ENCODE measurements at places on chromosomes 5 and 9.

DNA sequence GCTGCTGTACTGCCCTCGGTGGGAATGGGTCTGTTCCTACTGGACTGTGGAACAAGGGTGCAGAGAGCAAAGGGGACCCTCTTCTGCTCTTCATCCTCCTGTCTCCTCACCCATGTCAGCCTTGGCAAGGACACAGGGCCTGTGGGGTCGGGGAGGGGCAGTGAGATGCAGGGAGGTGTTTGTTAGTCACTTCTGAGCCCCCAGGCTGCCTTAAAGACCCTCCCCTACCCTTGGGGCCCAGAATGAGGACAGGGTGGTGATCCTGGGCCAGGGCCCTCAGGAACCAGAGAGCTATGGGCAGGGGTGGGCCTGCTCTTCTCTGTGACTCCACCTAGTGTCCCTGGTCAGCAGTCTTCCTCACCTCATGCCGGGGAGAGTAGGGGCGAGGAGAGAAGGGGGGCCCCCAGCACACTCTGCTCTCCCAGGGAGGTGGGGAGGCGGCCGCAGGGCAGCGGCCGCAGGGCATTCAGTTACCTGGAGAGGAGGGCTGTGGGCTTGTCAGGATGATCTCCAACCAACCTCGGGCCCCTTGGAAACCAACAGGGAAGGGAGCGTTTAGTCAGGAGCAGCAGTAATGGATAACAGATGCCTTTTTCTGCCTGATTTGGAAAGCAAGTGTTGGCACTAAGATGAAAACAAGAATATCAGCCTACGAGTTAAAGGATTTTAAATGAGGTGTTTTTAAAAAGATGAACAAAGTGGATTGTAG, 62.0 kb upstream of the GARNL3 start:
- DNase-seq = no peak

DNA sequence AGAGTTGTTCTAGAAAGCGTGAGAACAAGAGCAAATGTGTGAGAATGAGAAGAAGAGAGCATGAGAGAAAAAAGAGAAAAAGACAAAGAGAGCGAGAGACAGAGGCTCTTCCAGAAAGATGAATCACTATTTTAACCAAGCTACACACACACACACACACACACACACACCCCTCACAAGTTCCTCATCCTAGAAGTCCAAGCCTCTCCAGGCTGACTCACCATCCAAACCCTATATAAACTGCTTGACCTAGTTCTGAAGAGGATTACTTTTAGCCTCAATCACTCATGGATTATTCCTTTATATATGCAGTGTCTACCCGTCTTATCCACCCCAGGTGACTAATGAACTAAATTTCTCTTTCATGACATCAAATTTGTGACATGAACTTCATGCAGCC, 37.6 kb downstream of the C9orf57 start:
- peak; percentile 91 for DNase-seq

DNA sequence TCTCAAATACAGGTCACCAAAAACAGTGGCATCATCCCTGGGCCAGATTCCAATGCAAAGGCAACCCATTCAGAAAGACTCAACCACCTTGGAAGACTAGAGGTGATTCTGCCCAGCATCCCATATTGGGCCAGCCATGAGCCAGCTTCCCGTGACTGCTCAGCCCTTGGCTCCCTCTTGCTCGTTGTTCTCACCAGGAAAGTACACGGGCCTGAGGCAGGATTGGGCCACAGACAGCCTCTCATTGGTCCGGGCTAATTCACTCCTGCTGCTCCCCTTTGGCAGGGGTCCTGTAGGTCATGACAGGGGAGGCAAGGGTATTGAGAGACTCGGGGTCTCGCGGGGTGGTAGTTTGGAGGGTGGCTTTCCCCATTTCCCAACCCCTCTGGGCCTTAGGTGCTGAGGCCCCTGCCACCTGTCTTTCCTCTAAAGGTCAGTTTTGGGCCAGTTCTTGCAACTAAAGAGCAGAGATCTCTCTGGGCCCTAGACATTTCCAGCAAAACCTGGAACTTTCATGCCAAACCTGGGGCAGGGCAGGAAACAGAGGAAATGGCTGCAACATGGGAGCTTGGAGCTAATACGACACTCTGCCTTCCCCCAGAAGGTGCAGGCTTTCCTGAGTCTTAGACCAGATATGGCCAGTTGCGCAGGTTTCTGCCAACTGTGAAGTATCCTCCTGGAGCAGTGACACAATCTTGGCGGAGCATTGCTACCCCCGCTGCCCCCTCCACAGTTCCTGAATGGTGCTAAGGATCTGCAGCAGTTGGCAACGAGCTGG, 22.0 kb upstream of the FGFR4 start:
- no peak for DNase-seq

DNA sequence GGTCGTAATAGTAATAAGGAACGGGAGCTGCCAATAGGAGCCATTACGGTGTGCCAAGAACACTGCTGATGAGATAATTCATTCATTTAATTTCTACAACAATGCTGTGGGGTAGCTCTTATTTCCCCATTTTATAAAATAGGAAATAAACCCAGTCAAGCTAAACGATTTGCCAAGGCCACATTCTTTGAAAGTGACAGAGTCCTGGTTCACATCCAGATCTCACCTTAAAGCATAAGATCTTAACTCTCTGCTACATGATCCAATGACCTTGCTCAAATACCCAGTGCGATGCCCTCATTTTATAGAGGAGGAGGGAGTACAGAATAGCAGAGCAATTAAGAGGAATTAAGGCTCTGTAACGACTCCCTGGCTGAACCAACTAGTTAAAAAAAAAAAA, 5.0 kb downstream of the PDE6A start:
- no peak for DNase-seq

DNA sequence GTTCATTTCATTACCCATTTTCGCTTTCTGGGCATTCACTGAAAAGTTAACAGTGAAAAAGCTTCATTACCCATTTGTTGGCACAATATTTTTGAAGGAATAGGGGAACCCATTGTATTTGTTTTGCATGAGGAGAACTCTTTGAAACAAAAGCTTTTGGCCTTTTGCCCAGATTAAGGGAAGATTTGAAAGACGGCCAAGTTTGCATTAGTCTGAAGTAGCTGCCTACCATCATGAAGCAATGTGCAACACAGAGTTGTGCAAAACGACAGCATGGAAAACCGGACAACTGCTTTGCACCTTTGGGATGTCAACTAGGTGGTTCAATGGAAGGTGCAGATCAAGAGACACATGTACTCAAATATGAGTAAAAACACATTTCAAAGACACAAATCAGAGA, 84.9 kb downstream of the TRPM3 start:
- no peak for DNase-seq

DNA sequence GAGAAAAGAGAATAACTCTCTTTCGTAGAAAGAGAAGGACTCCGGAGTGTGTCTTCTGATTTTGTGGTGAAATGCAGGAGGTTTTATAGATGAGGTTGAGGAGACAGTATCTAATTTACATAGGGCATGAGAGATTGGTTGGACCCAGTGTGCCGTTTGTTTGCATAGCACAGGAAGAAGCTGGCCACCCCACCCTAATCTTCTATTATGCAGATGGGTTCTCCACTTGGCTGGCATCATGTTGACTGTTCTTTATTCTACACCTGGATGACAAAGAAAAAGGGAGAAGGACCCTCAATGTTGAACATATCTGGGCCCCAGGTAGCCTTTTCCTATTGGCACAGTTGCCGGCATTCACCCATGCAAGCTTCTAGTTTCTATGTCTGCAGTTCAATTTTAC, 23.2 kb upstream of the MINAR2 start:
- DNase-seq = no peak

DNA sequence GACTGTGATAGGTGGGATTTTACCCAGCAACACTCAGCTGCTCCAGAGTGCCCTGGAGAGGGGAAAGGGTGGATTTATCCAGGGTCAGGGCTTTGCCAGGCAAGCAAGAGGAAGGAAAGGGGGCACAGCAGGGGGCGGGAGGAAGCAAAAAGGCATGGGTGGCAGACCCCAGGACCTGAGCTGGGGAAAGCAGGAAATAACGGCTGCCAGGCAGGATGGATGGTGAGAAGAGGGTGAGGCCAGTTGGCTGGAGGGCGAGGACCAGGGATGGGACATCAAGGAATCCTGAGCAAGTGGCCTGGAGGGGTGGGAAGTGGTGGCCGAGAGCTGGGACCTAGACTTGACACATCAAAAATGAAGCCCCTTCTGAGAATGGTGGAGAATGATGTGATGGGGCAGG, 64.2 kb downstream of the DUSP1 start:
- DNase-seq = no peak

GRCh38 chr5:90135779-90136378, 273.7 kb downstream of the CETN3 start:
- DNase-seq = no peak

DNA sequence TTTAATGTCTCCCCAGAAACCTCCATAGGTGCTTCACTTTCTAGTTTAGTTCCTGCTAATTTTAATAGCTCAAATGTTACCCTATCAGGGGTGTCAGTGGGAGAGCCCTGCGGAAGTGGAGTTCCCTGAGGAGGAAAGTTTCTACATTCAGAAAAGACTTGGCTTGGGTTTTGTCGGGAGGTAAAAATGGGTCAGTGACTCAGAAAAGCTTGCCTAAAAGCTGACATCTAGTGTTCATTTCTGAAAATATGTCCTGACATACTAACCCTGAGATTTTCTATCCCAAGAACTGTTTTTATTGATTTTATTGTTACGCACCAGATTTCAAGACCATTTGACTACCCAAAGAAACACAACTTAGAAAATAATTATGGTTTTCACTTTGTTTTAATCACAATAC, 40.9 kb upstream of the GLDC start:
- DNase-seq = peak; percentile 10

DNA sequence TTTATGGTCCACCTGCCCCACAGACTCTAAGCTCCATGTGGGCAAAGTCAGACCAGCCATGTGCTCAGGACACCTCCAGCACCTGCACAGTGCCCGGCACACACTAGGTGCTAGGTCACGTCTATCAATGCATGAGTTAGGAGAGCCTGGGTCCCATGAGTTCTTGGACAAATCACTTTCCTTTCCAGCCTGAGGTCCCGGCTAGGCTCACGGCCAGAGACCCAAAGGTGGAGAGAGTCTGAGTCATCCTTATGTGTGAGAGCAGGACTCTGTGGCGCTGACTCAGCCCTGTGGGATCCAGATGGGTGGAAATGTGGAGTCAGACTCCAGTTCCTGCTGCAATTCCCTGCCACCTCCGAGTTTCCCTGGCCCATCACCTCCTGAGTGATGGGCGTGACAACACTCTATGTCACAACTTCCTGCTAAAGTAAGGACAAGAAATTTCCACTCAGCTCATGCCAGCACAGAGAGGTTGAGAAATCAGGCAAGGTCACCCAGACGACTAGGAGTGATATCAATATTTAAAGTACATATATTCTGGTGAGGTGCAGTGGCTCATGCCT, 2.5 kb upstream of the ST6GALNAC4 start:
- DNase-seq = peak; percentile 96

GRCh38 chr5:102819634-102820033, 64.5 kb downstream of the PAM start:
- DNase-seq = no peak

DNA sequence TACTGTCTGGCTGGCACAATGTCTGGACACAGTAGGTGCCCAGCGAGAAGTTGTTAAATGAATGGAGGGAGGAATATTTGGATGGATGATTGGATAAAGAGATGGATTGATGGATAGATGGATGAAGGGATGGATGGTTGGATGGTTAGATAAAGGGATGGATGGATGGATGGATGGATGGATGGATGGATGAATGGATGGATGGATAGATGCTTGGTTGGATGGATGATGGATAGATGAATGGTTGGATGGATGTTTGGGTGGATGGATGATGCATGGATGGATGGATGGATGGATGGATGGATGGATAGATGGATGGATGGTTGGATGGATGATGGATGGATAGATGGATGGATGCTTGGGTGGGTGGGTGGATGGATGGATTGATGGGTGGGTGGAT, 90.4 kb downstream of the UBE2QL1 start:
- no peak for DNase-seq

DNA sequence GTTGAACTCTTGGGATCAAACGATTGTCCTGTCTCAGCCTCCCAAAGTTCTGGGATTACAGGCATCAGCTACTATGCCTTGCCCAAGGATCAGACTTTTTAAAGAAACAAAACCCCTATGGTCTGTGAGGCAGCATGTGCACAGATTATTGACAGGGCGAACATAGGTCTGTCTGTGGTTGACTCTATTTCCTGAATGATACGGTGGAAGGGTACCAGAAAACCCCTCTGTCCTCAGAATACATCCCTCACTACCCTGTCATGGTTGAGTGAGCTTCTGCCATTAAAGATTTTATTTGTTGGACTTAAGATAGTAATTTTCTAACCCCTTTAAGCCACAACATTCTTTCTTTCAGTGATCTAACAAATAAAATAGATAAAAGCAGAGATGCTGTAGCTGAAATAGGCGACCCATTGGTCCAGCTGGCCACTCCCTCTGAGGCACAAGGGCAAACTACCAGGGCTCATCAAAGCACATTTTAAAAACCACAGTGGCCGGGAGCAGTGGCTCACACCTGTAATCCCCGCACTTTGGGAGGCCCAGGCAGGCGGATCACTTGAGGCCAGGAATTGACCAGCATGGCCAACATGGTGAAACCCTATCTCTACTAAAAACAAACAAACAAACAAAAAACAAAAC, 84.9 kb upstream of the ANKRD55 start:
- DNase-seq = no peak

DNA sequence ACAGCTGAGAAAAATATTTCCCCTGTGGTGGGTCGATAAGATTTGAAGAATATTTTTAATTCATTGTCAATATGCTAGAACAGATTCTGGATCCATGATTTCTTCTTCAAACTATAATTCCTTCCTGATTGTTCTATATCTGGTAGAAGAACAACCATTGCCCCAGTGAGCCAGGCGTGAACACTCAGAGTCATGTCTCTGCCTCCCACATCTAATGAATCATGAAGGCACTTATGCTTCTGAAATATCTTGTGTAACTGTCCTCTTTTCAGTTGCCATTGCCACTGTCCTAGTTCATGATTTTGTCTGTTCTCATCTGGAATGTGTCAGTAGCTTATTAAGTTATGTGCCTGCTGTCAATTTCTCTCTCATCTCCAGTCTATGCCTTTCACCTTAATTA, 40.0 kb downstream of the GABRG2 start:
- peak; percentile 18 for DNase-seq

- DNase-seq = no peak
Measured at GRCh38 chr5:145292278-145292677, 542.9 kb downstream of the PRELID2 start.

DNA sequence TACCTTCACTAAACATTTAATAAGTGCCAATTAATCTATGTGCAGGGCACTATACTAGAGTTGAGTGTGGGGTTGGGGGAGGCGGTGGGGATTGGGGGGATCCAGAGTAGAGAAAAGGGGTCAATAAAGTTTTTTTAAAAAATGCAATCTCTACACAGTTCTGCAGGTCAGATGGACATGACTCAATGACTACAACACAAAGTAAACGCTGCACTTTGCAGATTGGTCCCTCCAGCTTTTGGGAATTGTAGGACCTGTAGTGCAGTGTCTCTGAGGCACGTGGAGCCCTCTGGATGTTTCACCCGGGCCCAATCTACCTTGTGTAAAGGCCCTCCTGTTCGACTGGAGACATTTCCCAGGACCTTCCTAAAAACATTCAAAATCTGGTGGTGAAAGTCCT, 43.5 kb downstream of the SEMA6A start:
- DNase-seq = no peak

All from suppressor macrophage treated with lipopolysaccharide for 1 hour (primary cell).